ENCODE measurements at places on chromosomes 6 and 20.

DNA sequence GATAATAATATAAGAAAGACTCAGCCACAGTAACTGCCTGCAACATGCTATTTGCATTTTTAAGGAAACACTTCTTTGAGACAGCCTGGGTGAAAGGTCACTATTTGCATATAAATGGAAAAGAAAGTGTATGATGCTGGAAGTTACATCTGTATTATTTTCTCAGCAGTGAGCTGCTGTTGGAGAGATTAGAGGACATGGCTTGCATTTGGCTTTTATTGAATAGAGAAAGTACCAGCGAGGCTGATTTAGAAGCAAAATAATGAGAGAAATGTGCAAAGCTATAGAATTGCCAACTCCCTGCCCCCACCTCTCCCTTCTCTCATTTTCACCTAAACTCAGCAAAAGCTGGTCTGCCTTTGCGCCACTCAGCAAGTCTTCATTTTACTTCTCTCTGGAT is 12.7 kb downstream of the MYT1 start:
- no peak for DNase-seq

DNA sequence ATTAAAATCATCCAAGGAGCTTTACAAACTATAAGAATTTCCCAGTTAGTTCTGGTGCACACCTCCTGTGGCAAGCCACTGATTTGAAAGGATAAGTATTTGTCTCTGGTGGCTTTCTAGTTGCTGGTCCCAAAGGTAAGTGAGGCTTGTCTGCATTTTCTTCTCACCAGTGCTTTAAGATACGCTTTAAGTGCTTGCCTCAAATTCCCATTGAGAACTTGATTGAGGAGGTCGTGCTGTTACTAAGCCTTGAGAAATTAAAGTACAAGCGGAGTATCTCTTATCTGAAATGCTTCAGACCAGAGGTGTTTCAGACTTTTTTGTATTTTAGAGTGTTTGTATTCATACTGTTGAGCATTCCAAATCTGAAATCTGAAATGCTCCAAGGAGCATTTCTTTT is 29.9 kb upstream of the MYO6 start:
- DNase-seq, result no peak

- DNase-seq, result no peak
These were observed 227.3 kb downstream of the PREX1 start for GRCh38 chr20:48600470-48600945.

DNA sequence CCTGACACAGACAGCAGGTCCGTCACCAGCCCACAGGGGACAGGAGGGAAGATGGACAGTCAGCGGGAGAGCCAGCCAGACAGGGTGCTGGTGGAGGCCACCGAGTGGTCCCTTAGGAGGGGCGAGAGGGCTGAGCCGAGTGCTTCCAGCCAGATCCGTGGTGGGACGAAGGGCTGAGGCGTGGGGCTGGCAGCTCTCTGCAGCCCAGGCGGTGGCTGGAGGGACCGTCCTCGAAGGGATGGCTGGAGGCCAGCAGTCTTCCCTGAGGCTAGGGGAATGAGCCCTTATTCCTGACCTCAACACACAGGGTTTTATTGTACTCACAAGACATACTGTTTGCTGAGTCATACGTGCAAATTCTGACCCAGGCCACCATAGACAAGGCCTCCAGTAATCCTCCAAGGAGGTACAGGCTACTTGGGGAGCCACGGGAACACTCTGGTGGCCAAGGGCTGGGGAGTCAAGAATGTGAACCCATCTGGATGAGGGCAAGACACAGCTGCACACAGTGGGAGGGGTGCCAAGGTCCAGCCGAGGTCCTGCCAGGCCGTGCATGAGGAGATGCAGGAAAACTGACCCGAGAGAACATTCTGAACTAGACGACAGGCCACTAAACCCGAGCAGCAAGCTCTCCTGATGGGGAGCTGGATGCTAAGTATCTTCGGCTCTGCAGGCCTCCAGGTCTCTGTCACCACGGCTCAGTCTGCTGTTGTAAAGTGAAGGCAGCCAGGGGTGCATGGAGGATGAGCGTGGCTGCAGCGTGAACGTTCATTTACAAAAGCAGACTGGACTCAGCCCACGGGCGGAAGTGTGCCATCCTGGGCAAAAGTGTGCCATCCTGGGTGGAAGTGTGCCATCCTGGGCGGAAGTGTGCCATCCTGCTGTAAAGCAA is 242.5 kb downstream of the TTLL2 start:
- DNase-seq, result no peak

DNA sequence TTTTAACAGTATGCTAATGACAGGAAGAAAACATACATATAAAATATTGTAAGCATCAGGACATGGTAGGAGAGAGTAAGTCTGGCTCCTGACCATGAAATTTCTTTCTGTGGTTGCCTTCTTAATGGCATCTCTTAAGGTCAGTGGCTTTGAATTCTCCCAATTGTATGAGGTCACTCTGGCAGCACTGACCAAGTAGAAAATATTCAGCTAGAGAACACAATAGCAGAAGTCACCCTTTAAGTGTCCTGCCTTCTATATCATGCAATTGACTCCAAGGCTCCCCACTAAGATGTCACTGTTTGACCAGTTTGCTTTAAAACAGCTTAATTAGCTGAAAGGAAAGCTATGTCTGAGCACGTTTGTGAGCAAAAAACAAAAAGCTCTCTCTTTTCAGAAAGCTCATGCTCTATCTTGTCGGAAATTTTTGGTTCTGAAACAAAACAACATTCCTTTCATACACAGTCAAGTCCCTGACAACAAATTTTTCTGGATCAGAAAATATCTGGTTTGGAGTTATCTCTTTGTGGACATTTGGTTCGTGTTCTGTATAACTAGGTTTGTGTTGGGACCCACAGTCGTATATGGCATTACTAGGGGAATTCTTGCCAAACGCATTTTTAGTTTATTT is 120.9 kb upstream of the IFNGR1 start:
- DNase-seq, result no peak

DNA sequence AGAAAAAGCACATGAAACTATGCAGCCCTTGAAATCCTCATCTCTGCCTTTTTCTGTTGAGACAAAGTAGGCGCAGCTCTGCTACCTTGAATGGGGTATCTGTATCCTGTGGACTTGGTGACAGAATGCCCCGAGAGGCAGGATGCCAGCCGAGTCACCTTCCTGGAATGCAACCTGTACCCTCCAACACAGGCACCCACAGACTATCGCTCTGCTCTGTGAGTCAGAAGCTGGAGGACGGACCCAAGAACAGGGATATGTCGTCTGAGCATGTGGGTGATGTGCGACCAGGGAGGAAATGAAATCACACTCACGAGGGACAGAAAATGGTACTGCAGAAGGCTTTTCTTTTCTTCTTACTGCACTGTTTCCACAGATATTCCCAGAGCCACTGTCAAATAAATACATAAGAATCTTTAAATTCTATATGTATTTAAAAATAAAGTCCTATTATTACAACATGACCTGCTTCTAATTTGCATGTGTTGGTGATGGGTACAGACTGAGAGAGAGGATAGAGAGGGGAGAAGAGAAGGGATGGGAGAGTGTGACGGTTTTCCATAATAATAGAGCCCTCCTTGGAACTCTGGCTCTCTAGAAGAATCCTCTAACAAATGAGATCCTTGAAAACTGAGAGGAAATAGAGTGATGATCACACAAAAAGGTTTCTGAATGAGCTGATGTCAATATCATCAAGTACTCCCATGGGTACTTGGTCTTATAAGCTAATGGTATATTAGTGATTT is 308.1 kb downstream of the FOXC1 start:
- no peak for DNase-seq

GRCh38 chr6:83292900-83293843 is 100.0 kb downstream of the RWDD2A start:
- DNase-seq, result no peak

GRCh38 chr20:15498926-15499325 is 1074.3 kb downstream of the KIF16B start:
- DNase-seq, result no peak

DNA sequence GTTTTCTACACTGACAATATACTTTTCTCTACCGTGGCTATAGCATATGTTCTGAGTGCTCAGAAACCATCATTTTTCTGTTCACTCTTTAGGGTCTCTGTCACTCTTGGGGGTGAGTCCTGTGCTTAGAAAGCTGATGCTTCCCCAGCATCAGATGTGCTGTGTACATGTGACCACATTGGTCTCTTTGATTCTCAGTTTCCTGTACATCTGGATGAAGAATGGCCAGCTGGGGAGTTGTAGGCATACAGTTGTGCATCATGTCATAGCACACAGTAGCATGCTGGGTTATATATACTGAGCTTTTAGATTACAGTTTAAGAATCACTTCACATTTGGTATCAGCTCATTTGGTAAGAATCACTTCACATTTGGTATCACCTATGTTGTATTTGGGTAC is 238.6 kb upstream of the PREP start:
- no peak for DNase-seq

DNA sequence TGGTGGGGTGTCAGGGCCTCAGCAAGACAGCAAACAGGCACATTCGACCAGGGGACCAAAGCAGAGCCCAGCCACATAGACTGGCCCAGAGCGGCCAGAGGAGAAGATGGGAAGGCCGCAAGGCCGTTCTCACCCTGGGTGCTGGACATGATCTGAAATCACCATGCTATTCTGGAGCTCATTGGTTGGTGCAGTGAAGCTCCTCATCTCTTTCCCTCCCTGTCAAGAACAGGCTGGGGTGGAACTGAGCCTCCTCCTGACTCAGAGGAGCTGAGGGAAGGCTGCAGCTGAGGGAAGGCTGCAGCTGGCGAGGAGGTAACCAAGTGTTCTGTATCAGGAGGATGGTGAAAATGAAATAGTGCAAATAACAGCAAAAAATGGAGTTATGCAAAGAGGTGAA is 80.0 kb downstream of the AKAP7 start:
- DNase-seq, result no peak
